Stimulated activated CD4-positive, alpha-beta T cell treated with anti-CD3 and anti-CD28 coated beads, TNF-alpha, amount 100 ng/mL, for 48 hours (primary cell): ENCODE measurements at places on chromosomes 3 and 15.
A peak's percentile ranks its signal among the peaks of the same experiment; 100 is the strongest.

DNA sequence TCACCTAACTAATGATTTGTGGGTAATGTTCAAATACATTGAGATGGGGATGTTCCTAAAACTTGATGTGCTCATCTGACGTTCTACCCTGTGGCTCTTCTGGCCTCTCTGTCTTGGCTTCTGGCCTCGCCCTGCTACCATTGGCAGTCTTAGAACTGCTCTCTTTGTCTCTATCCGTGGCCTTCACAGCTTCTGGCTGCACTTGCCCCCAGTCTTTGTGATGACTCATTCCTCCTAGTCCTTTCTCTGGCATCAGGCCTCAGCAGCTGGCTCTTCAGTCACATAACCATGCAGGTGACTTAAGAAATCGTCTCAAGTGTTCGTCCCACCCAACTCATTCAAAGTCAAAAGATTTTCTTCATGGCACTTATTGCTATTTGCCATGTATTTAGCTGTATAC lies 188.1 kb downstream of the BBX start:
- no peak for DNase-seq

DNA sequence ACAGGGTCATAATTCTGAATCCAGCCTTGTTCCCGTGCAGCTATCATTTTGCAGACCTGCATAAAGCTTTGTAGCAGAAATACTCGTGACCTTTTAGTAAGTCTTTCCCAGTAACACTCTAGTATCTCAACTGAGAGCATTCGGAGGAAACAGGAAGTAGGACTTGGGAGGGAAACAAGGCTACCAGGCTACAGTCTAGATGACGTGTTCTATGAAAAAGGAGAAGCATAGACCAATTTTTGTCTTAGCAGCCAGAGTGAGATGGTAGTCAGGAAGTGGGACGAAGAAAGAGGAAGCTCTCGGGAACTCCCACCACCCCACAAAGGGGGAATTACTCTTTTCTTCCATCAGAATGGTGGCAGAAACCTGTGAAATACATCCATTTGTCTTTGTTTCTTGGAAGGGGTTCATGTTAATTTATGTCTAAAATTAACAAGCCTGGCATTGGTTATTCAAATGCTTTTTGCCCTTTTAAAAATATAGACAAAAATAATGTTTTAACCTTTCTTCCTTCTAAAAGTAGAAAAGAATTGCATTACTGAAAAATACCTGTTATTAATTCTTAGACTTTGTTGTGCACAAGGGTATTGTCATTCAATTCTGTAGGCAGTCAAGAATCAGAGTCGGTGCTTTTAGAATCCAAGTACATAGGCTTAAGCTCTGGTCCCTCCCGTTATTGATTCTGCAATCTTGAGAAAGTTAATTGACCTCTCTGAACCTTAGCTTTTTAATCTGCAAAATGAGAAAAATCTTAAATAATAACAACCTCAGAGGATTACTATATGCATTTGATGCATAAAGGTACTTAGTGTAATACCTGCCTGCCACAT lies 1.6 kb upstream of the SUCNR1 start:
- DNase-seq = no peak

DNA sequence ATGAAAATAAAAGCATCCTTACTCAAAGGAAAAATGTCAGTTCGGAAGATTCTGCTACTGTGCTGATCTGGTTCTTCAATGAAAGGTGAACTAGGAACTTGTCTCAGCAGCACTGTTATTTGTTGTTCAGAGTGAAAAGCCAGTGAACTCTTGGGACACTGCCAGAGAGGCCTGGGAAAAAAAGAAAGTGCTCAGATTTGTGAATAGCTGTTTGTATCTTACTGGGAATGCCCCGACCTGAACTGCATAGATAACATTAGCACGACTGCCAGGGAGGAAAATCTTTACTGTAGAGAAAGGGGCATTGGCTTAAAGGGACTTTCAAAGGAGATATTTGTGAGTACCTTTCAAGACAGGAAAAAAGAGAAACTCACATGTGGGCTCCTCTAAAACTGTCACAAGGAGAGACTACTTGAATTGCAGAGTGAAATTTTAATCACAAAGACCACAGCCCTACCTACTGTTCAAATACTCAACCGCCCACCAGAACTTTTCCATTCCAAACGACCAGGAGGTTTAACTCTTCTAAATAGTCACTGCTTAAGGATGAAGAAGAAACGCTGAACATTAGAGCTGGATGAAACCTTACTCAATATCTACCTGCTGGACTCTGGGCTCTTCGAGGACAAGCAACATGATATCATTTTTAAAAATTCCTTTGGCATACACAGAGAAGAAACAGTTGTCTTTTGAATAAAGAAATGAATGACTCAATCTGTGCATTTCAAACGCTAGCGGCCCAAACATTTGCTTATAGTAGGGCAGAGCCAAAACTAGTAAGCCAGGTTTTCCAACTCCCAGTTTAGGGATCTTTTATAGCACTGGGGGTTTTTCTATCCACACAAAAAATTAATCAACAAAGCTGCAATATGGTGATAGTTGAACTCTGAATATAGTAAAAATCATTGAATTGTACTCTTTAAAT lies 13.4 kb downstream of the TAMM41 start:
- no peak for DNase-seq

GRCh38 chr3:42728668-42729364 lies 26.2 kb upstream of the HHATL start:
- no peak for DNase-seq

DNA sequence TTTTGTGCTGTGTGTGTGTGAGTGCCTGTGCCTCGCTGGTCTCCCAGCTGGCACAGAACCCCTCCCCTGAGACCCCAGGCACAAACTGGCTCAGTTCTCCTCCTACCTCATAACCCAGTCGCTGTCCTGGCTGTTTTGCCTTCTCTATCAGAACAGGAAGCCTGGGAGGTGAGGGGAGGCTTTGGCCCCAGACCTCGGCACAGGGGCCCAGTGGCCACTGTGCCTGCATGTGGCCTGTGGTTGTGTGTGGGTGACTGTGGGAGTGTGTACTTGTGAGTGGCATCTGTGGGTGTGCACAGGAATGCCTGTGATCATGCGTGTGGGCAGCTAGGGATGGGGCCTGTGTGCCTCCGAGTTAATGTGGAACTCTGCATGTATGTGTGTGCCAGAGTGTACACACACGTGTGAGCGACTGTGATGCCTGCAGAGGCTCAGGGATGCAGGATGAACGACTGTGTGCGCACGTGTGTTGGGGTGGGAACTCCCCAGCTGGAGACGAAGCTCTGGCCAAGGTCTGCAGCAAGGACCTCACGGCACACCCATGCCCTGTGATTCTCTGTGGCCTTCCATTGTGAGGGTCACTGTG lies 32.3 kb downstream of the PSTPIP1 start:
- no peak for DNase-seq

DNA sequence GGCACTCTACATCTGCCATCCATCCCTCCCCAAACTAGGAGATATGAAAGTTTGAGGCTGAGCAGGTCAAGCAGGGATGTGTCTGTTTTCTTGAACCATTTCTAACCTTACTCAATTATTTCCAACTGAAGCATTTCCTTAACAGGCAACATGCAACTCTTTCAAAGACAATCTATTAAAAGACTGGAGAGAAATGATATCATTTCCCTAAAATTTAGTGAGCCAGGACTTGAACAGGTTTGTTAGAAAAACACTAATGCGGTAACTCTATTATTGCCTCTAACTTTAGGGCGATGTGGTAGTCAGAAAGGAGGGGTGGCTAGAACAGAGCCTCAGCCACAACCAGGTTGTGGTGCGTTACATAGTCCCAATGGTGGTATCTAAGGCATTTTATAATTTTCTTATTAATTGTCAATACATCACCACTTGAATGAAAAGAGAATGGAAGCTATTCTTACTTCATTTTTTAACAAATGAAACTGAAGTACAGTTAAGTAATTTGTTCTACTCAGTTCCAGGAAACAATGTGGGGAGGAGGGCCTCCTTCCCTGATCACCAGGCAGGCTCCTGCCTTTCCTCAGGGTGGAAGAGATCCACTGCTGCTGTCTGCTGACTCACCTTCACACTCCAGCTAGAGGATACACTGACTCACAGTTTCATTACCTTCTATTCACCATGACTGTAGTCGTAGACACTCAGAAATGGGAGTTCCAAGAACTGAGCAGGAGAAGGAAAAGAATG lies 22.8 kb downstream of the MYO1E start:
- peak; percentile 6 for DNase-seq

DNA sequence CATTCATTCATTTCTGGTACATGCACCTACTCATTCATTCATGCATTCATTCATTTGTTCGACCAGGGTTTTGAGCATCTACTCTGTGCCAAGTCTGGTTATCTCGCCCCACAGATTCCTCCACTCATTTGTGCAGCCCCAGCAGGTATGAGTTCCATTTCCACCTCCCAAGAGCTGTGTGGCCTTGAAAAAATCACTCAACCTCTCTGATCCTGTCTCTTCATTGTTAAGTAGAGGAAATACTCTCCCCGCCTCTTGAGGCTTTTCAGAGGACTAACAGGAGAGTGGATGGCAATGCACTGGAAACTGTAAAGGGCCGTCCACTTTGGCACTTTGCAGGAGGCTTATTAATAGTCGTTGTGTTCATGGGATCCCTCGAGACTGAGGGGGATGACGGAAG lies 61.8 kb downstream of the CYP11A1 start:
- DNase-seq = no peak

DNA sequence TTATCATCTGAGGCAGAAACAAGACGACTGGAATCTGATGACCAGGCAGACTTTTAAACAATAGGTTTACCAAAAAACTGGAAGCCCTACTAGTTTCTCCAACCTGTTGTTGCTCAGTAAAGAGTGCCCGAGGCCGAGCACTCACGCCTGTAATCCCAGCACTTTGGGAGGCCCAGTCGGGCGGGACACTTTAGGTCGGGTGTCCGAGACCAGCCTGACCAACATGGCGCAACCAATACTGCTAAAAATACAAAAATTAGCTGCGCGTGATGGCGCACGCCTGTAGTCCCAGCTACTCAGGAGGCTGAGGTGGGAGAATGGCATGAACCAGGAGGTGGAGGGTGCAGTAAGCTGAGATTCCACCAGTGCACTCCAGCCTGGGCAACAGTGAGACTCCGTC lies 1.1 kb upstream of the WDR5B start:
- DNase-seq = no peak

GRCh38 chr3:45929042-45929679 lies 14.1 kb upstream of the CXCR6 start:
- DNase-seq = peak; percentile 48

DNA sequence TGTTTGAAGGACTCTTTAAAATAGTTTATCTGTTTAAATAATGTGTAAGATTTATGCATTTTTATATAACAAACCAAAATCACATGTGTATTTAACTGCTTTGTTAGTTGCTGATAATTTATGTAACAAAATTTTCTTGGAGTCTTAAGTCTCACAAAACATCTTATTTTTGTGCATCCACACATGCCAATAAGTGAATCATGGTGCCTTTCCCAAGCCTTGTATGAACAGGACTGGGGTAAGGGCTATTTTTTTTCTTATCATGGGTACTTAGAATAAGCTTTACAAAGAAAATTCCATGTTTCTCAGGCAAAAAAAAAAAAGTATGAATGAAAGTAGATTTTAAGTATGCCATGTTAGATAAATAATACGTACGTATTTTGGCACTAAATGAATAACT lies 132.9 kb upstream of the LRRFIP2 start:
- DNase-seq = no peak

DNA sequence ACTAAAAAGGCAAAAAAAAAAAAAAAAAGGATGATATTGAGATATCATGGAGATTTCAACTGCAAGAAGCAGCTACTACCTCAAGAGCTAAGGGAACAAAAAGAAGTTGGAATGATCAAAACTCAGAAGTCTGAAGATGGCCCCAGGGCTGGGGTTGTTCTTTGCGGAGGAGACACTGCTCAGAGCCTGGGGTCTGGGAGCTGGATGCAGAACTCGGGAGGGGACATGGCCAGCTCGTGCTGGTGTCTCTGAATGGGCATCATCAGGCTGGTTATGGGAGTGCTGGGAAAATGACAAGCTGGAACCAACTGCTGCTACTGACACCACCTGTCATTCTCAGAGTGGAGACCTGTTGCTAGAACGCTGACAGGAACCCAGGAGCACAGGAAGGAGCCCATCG lies 14.2 kb upstream of the ADIPOQ start:
- no peak for DNase-seq

DNA sequence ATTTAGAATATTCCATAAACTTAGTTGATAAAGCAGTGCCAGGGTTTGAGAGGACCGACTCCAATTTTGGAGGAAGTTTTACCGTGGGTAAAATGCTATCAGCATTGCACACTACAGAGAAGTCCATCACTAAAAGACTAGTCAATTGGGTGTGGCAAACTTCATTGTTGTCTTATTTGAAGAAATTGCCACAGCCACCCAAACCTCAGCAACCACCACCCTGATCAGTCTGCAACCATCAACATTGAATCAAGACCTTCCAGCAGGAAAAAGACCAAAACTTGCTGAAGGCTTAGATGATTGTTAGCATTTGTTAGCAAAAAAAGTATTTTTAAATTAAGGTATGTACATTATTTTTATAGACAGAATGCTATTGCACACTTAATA lies 60.5 kb downstream of the KLF13 start:
- DNase-seq = no peak

GRCh38 chr3:1583044-1583443 lies 490.2 kb downstream of the CNTN6 start:
- no peak for DNase-seq

DNA sequence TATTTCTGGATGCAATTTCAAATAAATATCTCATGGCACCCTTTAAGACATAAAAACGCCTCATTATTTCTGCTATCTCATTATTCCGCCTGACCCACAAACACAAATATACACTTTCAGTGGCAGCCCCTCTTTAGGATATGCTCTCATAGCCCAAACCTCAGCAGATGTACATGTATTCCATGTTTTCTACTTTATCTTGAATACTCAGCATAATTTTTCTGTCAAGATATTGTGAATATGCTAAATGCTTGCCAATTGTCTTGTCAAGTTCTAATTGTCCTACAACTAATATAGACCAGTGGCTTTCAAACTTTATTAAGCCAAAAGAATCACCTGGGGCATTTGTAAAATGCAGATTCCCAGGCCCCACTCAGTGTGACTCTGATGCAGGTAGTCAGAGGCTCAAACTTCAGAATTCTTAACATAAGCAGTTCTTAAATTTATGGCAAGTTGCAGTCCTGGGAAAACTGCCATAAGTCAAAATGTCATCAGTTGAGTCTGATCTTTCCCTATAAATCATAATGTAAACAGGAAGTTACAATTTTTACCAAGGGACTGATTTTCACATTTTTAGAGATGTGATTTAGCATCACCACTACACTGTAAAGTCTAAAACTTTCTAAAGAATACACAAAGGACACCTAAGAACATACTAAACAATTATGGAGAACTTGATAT lies 135.1 kb downstream of the TBL1XR1 start:
- no peak for DNase-seq

- DNase-seq = no peak
Measured at GRCh38 chr3:3629911-3630310, 169.3 kb upstream of the LRRN1 start.

DNA sequence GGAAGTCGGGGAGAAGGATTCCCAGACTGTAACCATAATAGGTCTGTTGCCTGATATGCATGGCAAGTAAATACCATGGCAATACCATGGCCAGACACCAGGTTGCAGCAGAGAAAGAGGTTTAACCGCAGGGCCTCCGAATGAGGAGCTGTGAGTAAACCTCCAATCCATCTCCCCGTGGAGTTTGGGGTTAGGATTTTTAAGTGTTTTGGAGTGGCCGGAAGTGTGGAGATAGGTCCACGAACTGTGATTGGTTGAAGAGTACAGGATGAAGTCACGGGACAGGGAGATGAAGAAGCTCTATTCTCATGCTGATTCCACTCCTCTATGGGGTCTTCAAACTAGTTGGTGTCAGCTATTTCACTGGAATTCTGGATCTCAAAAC lies 127.9 kb downstream of the ST8SIA2 start:
- DNase-seq = peak; percentile 18
